DMS53 (cell line): ENCODE measurements at places on chromosomes 7 and 10.

DNA sequence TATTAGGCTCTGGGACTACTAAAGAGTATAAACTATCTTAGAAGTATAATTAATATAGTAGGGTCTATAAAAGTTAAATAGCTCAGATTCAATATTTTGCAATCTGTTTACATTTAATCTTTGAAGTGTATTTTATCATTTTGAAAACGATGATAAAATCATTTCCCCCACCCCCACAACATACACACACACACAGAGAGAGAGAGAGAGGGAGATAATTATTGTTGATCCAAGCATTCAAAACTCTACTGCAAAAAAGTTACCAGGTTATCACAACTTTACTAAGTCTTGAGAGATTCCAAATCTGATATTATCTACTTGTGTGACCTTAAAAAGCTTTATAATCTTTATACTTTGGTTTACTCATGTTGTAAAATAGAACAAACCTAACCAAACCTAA, 14.0 kb downstream of the ZNF800 start:
- DNase-seq = no peak

GRCh38 chr7:126689037-126689436, 563.7 kb downstream of the GRM8 start:
- DNase-seq = no peak

- DNase-seq = no peak
Measured at GRCh38 chr7:151442776-151443496, 3.0 kb upstream of the CRYGN start.

DNA sequence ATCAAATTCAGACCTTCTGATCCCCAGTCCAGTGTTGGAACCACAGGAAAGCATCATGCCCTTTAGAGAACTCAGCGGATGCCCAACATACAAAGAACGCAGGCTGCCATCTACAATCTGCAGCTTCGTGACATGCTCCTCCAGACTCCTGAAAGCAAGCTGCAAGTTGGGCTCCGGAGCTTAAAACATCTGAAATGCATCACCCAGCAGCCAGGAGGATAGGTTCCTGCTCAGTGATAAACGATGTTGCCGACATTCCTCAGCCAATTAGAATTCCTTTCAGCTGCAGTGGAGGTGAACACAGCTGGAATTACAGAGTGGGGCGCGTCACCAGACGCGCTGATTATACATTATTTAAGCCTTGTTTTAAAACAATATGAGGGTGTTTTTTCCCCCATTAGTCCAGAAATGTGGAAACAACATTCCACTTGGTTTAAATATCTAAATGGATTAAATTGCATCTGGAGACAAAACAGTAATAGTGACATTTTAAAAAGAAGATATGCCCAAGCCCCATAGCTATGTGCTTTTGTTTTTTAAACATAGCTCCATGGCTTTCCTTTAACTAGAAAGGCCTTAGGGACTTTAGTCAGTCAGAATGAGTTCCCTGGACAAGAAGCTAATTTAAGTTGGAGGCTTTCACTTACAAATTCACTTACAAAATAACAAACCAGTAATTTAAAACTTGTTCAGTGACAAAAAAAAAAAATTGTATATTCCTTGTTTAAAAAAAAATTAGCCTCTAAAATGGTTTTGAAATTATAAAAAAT, 6.3 kb downstream of the SMURF1 start:
- DNase-seq = no peak

DNA sequence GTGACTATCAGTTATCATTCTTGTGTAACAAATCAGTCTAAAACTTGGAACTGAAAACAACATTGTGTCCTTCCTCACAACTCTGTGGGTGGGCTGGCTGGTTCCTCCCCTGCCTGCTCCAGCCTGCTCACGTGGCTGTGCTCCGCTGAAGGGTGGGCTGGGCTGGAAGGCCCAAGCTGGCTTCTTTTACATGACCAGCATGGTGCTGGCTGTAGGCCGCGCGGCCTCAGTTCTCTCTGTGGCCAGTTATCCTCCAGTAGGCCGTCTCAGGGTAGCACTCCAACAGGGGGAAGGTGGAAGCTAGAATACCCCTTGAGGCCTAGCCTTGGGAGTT, 11.3 kb downstream of the ADAMTS14 start:
- no peak for DNase-seq

GRCh38 chr10:72073708-72074573, 14.4 kb downstream of the SPOCK2 start:
- DNase-seq = no peak

DNA sequence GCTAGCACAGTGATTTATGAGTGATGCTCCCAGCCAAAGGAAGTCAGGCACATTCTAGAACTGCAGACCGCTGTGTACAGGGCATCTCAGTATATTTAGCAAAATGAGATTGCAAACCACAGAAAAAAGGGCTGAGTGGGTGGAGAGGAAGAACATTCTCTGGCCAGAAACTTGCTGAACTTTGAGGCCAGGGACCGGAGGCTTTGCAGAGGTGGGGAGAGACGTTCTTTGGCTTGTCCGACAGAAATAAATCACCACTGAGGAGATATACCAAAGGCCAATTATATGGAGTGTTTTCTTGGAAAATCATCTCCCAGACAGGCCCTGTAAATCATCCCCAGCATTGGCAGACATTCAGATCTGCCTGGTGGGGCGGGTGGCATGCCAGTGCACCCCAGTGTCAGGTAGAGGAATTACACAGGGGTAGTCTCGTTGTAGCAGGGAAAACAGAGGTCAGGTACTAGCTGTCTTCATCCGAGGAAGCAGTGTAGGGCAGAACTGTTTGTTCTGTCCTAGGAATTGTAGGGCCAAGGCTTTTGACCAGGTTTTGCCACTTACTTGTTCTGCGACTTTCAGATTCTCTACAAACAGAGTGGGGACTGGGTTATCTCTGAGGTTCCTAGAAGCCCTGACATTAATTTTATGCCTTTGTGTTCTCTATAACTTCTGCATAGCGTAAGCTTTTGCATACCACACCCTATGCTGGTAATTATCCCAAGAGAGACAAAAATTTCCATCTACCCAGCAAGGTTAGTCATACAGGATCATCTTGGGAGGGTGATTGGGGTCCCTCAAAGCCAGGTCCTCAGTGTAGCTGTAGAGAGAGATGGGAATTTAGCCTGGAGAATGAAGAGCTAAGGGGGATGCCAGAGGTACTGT, 655.6 kb downstream of the LRMDA start:
- DNase-seq = peak; percentile 79

DNA sequence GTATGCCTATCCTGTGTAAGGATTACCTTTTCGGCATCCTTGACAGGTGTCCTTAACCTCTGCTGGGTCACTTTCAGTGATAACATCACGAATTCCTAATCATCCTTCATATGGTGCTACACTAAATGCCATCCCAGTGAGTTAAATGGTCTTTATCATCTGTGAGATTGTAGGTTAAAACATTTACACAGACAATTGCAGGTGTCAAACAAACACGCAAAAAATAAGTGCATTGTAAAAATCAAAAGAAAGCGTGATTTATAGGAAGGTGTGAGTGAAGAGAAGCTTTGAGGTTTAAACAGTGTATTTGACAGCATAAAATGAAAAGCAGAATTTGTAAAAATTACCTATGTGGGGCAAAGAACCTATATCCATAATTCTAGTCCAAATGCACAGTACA, 111.5 kb upstream of the IFRD1 start:
- DNase-seq = no peak

DNA sequence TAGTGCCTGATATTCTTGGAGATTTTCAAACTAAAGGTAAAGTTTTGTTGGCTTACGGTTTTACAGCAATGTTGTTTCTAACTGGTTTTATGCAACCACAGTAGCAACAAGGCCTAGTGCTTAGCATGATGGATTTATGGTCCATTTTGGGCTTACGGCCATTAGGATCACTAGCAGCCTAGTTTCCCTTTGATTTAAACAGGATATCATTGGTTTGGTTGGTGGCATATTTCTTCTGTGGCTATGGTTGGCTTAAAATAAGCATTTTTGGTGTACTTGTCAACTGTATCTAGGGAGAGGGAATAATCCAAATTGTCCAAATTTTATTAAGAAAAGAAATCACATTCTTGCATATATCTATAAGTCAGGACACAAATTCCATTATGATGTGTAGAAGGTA, 194.0 kb downstream of the HDAC9 start:
- DNase-seq = no peak

- DNase-seq = peak; percentile 49
Measured at GRCh38 chr10:58806970-58807628, 294.4 kb downstream of the BICC1 start.

DNA sequence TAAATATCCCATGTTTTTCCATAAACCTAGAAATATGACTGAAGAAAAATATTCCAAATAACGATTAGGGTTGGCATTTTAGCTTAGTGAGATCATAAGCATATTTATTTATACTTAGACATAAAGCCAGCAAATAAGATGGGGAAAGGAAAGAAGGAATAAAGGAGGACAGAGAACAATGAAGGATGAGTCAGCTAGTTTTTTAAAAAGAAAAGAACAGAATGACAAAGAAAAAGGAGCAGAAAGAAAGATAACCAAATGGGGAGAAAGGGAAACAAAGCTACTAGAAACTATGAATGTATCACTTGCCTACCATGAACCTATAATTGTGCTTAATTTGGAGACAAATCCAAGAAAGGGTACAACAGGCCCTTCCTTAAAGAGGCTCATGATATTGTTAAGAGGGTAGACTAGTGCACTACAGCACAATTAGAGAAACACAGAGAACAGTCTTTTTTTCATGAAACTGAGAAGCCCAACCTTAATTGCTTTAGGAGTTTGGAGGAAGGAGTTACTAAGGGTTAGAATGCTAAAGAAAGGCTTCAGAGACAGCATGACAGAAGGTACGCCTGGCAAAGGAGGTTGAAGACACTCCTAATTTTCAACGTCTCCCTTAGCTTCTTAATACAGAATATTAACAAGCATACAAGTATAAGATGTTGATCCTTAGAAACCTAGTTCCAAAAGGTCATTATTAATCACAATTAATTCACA, 23.9 kb downstream of the HERPUD2 start:
- no peak for DNase-seq

DNA sequence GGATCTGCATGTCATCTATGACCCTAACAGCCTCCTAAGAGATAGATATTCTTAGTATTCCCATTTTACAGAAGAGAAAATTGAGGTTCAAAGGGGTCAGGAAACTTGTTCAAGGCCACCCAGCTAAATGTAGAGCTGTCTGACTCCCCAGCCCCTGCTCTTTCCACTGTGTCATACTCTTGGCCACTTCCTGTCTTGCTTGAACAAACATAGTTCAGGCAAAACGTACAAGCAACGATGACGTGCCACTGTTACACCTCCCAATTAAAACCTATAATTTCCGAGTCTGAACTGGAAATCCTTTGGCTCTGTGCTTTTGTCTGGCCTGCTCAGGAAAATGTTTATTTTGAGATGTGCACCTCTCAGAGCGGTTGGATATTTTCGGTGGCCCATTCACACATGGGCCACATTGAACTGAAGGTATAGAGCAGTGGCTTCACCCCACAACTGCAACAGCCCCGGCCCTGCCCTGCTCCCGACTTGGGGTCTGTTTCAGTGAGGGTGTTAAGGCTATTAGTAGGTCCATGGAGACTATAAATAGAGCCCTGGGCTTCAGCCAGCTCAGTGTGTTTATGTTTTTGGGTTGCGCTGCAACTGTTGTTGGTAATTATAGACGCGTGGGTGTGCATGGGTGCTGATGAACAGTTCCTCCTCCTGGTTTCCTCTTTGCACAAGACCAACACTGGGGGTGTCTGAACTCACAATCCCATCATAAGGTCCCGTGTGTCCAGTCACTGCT, 172.3 kb upstream of the ADO start:
- peak; percentile 72 for DNase-seq

DNA sequence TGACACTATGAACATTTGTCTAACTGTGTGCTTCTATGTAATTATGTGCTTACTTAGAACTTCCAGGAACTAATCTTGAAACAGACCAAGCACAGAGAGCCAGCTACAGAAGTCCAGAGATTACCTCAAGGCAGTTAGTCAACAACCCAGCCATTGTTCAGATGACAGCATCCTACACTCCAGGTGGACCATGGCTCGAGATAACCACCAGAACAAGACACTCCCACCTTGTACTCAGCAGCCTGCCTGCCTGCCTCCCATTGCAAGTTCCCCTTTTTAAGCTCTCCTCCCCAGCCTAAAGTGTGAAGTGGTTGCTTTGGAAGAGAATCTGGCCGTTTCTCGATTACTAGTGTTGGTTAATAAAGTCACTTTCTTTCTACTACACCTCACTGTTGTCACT, 1080.6 kb upstream of the LRRN3 start:
- peak; percentile 80 for DNase-seq

DNA sequence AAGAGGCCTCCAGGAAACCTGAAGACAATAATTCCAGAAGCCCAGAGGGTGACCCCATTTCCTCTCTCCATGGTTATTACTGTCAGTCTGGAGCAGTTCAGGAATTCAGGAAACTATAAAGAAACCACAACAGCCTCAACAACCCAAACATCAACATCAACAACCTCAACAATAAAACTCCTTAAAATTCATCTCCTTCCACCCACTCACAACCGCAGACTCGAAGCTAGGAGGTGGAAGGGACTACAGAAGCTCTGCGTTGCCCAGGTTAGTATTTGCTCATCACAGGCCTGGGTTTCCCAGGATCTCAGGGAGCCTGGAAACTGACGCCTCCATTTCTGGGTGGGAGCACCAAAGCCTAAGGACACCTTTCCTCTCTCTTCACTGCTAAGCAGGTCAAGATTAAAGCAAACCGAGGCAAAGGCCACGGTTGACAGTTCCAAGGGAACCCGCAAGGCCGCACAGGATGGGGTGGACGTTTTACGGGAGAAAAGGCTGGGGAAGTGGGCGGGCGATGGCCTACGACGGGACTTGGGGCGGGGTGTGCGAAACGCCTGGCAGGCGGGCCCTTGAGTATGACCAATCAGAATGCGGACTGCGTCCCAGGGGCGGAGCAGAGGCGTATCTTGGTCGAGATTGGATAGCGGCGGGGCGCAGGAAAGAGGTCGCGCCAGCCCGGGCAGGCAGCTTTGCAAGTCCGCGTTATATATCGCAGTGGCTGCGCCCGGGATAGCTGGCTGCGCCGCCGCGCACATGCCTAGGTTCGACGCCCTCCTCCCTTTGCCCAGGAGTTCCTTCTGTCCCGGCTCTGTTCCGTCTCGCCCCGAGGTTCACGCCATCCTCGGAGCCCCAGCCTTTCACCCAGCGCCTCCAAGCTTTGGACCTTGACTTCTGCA, at the start of gene ELOVL3:
TSS of gene ELOVL3 (plus strand) at position 654 of the 896 bp plus-strand sequence. CDS start 250 bp downstream, outside the sequence.
- DNase-seq = peak; percentile 94

DNA sequence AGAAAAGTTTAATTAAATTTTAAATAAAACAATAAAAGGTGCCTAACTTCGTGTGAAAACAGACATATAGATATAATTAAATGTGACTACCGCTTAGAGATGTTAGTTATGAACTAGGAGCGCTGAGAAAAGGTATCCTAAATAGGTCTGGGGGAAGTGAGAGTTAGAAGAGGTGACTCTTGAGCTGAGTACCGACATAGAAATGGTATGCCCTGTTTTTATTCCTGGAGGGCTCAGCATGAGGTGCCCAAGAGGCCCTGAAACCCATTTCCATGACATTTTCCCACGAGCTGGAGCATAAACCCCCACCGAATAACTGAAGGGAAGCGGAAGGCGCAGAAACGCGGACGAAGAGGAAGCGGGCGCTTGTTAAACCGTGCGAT, 433 bp upstream of the STARD3NL start:
- no peak for DNase-seq

DNA sequence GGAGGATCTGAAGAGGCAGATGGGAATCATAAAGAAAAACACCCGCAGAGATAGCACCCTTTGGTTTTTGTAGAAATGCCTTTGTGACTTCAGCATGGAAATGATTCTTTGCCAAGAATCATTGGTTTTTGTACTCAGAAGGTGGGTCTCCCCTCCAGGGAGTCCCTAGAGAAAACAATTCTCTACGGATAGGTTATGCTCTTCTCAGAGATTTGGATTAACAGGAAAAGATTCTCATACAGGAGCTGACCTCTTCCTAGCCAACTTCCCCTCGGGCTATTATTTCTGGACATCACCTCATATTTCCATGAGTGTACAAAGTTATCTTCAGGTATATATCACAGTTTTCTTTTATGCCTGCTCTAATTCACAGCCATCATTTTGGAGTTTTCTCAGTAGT, 274.2 kb upstream of the HABP2 start:
- no peak for DNase-seq
